Activated CD4-positive, alpha-beta memory T cell treated with anti-CD3 and anti-CD28 coated beads, Interleukin-2, amount 10 ng/mL, durations not matched to agents 7 days and 5 days (primary cell): ENCODE measurements at places on chromosomes 6 and 20.

DNA sequence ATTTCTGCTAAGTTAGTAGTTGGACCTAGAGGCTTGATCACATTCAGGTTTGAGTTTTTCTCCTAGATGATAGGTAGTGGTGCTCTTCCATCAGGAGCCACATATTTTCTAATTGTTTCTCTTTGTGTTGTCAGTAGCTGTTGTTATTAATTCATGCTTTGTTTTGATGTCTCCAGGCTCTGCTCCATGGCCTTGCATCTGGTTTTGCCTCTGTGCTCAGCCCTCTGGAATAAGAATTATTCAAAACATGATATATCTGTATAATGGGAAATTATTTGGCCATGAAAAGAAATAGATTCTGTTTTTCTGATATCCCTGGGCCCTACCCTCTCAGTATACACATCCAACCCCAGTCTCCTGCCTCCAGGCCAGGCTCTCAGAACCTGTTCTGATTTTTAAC is 184.8 kb downstream of the CDC5L start:
- H3K36me3 ChIP-seq = no peaks in the 10 kb centered on the region
- H3K27ac ChIP-seq = no peak overlapping the region

GRCh38 chr20:37803438-37804307 is 99.3 kb upstream of the VSTM2L start:
- H3K27ac ChIP-seq = no peak overlapping the region
- no peaks in the 10 kb centered on the region for H3K27me3 ChIP-seq
- peaks cover 20% of the 10 kb centered on the region for H3K36me3 ChIP-seq
- no peak overlapping the region for H3K4me3 ChIP-seq
- DNase-seq = no peak

DNA sequence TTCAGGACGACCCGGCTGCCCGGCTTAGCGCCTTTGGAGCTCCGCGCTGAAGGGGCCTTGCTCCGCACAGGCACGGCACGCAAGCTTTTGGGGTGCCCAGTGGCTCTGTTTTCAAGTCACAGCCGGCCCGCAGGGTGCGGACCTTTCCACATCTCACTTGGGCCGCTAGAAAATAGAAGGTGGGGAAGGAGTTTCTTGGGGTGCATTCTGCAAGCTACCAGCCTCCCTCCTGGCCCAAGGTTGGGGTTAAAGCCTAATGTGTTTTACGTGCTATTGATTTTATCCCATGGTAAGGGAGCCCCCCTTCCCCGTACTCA is 561 bp downstream of the KAT14 start:
- peak overlapping the region; percentile 85 for H3K4me3 ChIP-seq
- peaks cover 37% of the 10 kb centered on the region for H3K4me1 ChIP-seq
- peak overlapping the region; percentile 71 for H3K27ac ChIP-seq
- DNase-seq = no peak
- H3K36me3 ChIP-seq = peaks cover 8% of the 10 kb centered on the region

GRCh38 chr6:167851370-167851952 is 24.8 kb downstream of the AFDN start:
- H3K27ac ChIP-seq = no peak overlapping the region
- peaks cover 24% of the 10 kb centered on the region for H3K4me1 ChIP-seq
- H3K27me3 ChIP-seq = peaks cover 17% of the 10 kb centered on the region
- no peak for DNase-seq
